Activated naive CD4-positive, alpha-beta T cell treated with anti-CD3 and anti-CD28 coated beads, Interleukin-2, amount 50 U/mL, for 16 hours (primary cell): ENCODE measurements at places on chromosomes 6 and 20.

DNA sequence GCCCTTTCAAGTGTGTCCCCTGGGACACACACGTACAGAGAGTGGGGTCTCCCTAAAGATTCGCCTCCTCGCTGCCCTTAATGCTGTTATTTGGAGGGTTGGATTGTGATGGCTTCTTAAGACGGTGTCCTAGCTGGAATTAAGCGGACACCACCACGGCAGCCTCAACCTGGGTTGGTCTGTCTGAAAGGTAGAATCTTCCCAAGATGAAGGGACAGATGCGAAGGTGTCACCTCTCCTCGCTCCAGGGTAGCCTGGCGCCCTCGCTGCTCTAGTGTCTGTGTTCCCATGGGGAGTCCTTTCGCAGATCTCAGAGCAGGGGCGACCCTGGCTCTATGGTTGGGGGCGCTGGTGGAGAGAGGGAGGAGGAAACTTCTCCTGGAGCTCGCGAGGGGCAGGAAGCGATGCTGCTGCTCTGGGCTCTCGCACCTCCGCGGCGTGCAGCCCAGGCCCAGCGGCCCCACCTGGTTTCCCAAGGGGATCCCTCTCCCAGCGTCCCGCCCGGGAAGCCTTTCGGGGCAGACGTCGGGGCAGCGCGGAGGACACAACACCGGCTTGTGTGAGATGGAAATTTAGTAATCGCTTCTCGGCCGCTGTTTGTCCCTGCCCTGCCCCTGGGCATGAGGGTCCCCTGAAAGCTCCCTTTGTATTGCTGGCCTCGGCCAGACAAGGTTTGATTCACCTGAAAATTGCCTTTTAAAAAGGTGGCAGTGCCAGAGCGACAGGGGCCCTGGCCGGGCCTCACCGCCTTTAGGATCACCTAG lies 1.7 kb downstream of the RSPO3 start:
- DNase-seq, result no peak

DNA sequence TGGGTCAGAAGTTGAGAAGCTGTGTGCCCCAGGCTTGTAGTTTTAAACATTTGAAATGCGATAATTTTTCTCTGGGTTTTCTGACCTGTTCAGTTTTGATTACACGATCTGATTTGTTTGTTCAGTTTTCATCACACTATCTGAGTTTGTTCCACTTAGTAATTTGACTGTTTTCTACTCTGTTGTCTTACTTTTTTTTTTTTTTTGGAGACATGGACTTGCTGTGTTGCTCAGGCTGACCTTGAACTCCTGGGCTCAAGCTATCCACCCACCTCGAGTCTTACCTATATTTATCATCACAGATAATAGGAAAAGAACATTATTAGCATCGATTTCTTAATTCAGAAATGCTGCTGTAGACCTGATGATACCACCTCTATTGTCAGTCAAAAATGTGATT lies 379.1 kb downstream of the UTRN start:
- DNase-seq, result no peak

DNA sequence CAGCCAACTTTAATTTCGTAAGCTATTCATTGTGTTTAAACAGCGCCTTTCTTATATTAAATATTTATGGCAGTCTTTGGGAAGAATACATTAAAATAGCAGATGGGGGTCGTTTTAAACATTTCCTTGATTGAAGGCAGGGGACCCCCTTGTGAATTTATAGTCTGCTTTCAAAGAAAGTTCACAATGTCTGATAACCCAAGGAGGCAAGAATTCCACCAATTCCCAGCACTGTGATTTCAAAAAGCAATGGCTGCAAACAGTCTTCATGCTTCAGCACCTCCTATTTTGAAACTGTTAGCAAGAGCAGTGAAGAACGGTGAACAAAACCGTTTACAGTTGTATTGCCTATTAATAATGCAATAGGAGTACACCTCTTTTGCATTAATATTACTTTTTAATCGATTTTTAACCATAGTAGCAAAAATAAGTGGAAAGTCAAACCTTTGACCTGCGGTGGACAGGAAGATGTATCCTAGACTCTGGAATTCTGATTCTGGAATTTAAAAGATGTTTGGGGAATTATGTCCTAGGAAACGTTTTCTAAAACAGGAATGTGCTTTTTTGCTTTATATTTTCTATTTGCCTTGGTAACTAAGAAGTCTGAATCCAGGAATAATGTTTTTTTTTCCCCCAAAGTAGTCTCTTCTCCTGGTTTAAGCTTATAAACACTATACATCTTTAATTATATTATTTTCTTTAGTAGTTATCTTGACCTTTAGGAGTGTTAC lies 393.0 kb downstream of the CDKAL1 start:
- DNase-seq, result no peak

GRCh38 chr6:119834418-119834817 lies 484.9 kb upstream of the MAN1A1 start:
- DNase-seq, result no peak

GRCh38 chr6:4224067-4224978 lies 88.9 kb upstream of the ECI2 start:
- DNase-seq, result no peak

GRCh38 chr6:135555550-135555949 lies 58.0 kb upstream of the AHI1 start:
- DNase-seq, result no peak

GRCh38 chr6:49145280-49145679 lies 317.8 kb downstream of the MMUT start:
- no peak for DNase-seq

- DNase-seq, result no peak
These were observed 218.4 kb upstream of the JARID2 start for GRCh38 chr6:15027472-15027871.

DNA sequence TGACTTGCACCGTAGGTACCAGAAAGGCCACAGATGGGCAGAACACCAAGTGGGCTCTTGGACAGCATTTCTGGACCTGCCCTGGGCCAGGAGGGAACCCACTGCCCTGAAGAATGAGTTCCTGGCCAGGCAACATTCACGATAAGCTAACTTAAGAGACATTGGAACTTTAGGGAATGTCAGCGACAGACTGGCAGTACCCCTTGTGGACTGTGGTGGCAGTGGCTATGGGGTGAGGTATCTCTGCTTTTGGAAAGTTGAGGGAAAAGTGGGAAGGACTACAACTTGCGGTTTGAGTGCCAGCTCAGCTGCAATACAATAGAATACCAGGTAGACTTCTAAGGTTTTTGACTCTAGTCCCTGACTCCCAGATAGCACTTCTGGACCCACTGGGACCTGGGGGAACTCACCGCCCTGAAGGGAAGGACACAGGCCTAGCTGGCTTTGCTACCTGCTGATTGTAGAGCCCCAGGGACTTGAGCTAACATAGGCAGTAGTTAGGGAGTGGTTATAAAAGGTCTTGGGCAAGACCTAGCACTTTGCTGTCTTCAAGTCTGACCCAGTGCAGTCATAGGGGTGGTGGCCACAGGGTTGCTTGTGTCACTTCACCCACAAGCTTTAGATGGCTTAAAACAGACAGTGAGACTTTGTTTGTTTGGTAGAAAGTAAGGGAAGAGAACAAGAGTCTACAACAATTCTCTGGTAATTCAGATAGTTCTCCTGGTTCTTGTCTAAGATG lies 617.6 kb downstream of the COL12A1 start:
- no peak for DNase-seq

DNA sequence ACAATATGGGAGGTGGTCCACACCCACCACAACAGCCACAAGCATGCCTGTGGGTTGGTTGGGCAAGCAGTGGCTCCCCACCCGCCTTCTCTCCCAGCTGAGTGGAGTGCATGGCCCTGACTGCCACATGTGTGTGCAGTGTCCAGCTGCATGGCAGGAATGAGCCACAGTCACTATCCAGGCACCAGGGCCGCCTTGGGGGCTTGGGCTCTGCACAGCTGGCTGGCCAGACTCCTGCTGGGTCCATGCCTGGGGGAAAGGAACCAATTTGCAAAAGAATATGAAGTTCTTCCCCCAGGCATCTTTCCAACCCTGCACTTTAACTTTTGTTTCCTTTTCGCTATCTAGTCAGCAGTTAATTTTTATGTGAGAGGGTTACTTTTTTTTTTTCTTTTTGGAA lies 11.6 kb upstream of the ASCC3 start:
- no peak for DNase-seq

DNA sequence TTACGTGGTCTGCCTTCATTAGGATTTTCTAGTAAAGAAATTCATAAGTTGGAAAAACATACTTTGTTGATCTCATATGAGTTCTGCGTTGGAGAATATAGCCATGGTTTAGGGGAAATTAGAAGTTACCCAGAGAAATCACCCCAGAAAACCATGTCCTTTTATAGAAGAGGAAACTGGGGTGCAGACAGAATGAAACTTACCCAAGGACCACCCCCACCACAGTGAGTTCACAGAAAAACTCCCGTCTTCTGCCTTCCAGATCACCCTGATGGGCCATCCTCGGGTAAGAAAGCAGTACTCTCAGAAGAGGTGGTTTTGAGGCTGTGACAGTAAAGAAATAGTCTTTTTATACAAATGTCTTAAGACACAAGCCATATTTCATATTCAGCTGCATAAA lies 25.1 kb upstream of the MAFB start:
- DNase-seq, result no peak

GRCh38 chr6:50449128-50449527 lies 264.2 kb upstream of the TFAP2D start:
- no peak for DNase-seq

DNA sequence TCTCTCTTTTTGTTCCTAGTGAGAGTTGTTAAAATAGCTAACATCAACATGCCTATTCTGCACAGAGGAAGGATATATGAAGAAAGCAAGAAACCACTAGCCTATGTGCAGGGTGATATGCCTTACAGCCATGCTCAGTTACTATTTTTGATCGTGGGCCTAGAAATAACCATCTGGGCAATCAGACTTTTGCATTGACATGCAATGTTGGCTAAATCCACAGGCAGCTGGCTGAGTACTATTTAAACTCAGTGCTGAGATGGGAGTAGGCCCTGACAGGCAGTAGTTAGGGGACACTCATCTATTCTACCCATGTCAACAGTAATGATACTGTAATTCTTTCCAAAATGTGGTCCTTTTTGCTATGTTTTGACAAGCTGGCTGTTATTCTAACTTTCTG lies 89.6 kb downstream of the HDGFL1 start:
- no peak for DNase-seq

GRCh38 chr6:139824864-139825263 lies 450.4 kb upstream of the CITED2 start:
- DNase-seq, result no peak

- DNase-seq, result no peak
These were observed 43.0 kb downstream of the SLC2A4RG start for GRCh38 chr20:63782521-63782971.

- no peak for DNase-seq
These were observed 22.7 kb downstream of the PMEPA1 start for GRCh38 chr20:57686931-57687652.

DNA sequence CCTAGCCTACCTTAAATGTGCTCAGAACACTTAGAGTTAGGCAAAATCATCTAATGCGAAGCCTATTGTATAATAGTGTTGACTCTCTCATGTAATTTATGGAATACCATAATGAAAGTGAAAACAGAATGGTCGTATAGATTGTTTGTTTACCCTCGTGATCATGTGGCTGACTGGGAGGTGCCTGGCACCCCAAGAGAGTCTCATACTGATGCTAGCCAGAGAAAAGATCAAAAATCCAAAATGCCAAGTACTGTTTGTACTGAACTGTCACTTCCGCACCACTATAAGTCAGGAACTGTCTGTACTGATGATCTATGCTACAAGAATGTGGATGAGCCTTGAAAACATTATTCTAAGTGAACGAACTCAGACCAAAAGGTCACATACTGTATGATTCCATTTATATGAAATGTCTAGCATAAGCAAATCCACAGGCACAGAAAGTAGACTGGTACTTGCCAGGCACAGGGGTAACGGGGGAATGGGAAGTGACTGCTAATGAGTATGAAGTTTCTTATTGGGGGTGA lies 22.4 kb downstream of the ZMYND8 start:
- DNase-seq, result no peak

DNA sequence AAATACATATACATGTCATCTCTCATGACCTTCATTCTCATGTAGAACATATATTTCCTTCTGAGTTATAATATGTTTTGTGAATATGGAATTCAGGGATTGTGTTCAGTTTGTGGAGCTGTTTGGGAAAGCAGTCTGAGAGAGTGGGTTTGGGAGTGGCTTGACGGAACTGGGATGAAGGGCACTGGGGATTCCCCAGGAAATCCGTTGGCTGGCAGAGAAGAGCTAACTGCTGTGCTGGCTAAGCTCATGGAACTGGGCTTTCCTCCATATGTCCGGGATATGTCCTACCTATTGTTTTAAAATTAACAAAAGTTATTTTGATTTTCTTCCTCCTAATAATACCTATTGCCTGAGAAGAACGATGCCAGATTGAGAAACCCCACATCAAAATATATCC lies 359.5 kb upstream of the FLRT3 start:
- no peak for DNase-seq

GRCh38 chr20:48585061-48585870 lies 242.5 kb downstream of the PREX1 start:
- no peak for DNase-seq

DNA sequence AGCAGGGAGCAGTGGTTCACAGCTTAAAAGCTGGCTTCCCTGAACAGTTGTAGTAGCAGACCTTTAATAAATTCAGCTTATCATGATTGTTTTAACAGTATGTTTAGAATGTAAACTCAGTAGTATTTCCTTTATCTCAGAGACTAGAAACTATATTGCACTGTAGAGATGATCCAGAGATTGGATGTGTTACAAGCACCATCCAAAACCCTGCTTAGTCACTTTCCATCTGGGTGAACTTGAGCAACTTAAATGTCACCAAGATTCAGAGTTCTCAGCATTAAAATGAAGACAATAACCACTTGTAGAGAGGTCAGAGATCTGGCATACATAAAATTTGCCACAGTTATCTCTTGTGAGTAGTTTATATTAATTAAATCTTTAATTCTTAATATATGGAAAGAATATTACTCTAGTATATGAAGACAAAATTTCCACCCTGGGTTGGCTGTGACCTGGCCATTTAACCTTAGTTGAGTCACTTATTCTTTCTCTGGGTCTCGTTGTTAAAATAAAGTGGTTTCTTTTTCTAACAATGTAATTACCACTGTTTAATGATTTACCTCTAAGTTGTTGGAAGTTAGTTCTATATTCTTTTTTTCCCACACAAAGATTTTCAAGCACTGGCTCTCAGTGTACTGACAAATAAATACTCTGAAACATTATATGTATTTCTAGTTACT lies 239.2 kb upstream of the FKBP1C start:
- no peak for DNase-seq

- DNase-seq, result no peak
These were observed 152.5 kb downstream of the FOXC1 start for GRCh38 chr6:1762203-1762602.

GRCh38 chr6:100307561-100307960 lies 157.2 kb downstream of the SIM1 start:
- no peak for DNase-seq

- DNase-seq, result no peak
These were observed 41.1 kb upstream of the OSTM1 start for GRCh38 chr6:108115598-108116058.

DNA sequence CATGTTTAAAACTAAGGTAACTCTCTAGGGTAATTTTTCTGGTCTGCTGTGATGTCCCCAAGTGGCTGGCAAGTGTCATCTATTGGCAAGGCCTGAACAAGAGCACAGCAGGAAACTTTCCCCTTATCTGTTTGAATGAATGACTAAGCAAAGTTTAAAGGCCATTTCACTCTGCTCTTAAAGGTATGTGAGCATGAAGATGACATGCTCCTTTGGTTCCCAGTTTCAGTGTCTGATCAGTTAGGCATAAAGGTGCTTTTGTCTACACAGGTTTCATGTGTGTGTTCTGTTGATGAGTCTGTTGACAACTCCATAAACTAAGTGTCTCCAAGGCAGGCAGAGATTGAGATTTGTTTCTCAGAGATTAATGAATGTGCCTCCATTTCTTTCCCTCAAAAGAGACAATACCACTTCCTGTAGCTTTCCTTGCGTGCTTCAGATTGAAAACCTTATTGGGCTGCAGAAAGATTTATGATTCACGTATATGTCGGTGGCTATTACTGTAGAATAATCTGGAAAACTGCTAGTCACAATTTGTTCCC lies 83.9 kb downstream of the MAP3K7 start:
- no peak for DNase-seq
